A549 treated with Hydrocortisone at 1 μM for 4 hours (cell line): ENCODE measurements at places on chromosomes 6 and 20. TPM values are rescaled to one million over a fixed set of nuclear protein-coding genes. Genes with fewer than 3 reads are reported as not detected.

The PROCR gene
- total RNA-seq: 105 to 147 TPM (median 140 TPM) in 5 replicates

The KCNG1 gene
- total RNA-seq: 24.0 to 41.9 TPM (median 29.8 TPM) in 5 replicates

The APMAP gene
- total RNA-seq: 180 to 194 TPM (median 185 TPM) in 5 replicates

The SLC32A1 gene
- not detected in 5 replicates for total RNA-seq

The TFB1M gene
- total RNA-seq: 7.4 to 9.6 TPM (median 8.9 TPM) in 5 replicates

The LY6G6F gene
- not detected in 5 replicates for total RNA-seq
